ENCODE measurements at places on chromosomes 4 and X. TPM values are rescaled to one million over a fixed set of nuclear protein-coding genes. Genes with fewer than 3 reads are reported as not detected.

DNA sequence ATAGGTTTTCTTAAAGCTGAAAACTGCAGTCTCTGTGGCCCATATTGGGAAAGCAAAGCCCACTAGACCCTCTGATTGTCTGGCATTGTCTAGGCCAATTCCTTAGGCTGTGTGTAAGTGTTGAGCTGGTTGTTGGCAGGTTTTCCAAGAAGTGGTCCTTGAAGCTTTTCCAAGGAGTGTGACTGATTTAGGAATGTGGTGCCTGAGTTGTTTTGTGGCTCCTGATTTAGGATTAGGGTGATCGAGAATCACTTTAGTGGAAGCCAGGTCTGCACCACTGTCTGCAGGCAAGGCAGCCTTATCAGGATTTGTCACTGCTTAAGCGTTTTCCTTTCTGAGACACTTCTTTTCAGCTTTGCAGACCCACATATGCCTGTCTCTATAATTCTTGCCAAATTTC, 339.0 kb upstream of the DDX53 start:
- no peak for DNase-seq

DNA sequence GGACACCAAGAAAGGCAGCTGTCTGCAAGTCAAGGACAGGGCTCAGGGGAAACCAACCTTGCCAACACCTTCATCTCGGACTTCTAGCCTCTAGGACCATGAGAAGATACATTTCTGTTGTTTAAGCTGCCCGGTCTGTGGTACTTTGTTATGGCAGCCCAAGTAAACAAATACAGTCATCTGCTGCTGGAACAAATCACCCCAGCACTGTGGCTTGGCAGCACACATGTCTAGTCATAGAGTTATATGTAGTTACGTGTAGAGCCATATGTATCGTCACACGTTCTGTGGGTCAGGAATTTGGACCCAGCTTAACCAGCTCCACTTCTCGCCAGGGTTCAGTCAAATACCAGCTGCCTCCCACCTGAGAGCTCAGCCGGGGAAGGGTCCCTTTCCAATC, 2.5 kb downstream of the HTT-AS start:
- DNase-seq = no peak

- DNase-seq = no peak
These were observed 146.2 kb upstream of the FAT4 start for GRCh38 chr4:125168531-125168930.

DNA sequence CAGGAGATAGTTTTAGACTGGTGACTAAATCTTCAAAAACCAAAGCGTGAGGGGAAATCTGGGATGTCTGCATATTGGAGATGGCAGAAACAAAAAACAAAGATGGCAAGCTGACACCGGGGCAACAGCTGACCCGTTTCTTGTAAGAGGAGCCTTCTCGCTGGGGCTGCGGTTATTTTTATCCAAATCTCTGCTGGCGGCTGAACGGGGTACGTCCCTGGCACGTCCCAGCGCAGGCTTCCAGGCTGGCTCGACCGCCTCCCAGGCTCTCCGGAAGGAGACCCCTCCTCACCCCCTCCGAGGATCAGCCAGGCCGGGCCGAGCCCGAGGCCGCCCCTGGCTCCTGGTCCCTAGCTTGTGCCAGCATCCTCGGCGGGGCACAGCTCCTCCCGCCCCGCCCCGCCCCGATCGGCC, 403 bp downstream of the SGCB start:
- peak; percentile 38 for DNase-seq

GRCh38 chr4:155973639-155974475, 20.2 kb upstream of the CTSO start:
- peak; percentile 29 for DNase-seq

- no peak for DNase-seq
These were observed 4.6 kb downstream of the BGN start for GRCh38 chrX:153499341-153499740.

GRCh38 chrX:7318661-7319060, 170.7 kb upstream of the PUDP start:
- DNase-seq = no peak

DNA sequence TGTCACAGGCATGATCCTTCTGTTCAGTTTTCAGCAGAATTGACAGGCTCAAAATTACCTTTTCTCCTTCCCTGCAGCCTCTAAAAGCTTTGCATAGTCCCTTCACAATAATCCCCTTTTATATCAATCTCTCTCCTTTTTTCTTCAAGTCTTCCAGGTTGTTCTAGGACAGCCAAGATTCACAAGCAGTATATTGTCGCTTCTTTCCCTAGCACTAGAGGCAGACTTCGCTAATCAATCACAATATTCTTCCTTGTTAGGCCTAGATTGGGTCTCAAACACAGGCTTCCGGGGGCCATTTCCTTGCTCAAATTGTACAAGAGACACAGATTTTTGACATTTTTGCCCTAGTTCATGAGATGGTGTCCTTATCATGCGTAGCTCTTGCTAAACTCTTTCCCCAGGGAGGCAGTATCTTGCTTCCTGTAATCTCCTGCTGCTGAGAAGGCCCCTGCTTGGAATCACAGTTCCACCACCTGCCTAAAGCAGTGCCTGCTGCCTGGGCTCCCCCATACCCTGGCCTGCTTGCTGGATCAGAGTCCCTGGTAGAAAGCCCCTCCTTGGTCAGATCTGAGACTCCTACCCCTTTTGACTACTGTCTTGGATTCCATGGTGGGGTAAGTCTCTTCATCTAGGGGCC, 57.3 kb downstream of the DMP1 start:
- DNase-seq = no peak

GRCh38 chr4:78880874-78881492, 58.3 kb downstream of the PAQR3 start:
- DNase-seq = peak; percentile 5

GRCh38 chr4:41209187-41209586, 5.2 kb downstream of the APBB2 start:
- no peak for DNase-seq

GRCh38 chr4:149404143-149404542, 411.5 kb downstream of the IQCM start:
- DNase-seq = no peak

GRCh38 chrX:22575161-22575845, 302.6 kb downstream of the CBLL2 start:
- no peak for DNase-seq

DNA sequence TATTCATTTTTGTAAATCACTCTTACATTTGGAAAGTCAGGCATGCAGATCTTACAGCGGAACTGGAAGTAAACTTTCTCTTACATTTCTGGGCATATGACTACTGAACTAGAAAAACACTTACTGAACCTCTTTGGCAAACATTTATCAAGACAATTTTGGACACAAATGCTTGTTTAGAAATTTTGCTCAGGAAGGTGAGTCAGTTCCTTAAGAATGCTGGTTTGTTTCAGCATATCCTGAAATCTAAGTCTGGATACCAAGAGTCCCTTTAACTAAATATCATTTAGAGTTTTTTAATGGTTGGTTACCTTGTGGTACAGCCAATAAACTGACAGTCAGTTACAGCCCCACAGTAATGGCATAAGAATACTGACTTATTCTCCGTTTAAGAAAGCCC, 15.0 kb downstream of the SHISA3 start:
- DNase-seq = peak; percentile 62

GRCh38 chrX:40004921-40005291, 92.9 kb downstream of the BCOR start:
- DNase-seq = no peak

DNA sequence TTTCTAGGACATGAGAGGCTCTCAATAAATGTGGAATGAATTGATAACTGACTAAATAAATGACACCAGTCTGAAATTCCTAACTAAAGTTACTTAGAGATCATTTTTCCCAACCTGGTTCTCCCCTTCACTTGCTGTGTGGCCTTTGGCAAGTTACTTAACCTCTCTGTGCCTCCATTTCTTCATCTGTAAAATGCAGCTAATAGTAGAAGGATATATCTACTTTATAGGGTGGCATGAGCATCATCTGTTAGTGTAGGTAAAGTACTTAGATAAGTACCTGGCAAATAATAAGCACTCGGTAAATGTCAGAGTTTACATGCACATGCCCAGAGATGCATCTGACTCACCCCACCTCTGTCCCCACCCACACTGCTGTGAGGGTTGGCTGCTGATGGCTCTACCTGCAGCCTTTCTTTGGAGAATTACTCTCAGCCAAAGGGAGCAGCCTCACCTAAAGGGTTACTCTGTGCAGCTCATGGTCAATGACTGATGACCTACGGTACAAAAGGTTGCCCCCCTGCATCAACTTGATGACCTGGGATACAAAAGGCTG, 139.3 kb downstream of the CHIC2 start:
- no peak for DNase-seq

The ASB5 gene
- 7.4 TPM for total RNA-seq

The PNCK gene
- total RNA-seq = 0.32 TPM

The TMPRSS11F gene
- not detected for total RNA-seq

The RHOXF1 gene
- not detected for total RNA-seq

The AMER1 gene
- 1.7 TPM for total RNA-seq

The UGT2A1 gene
- total RNA-seq = not detected

The GATA1 gene
- total RNA-seq = not detected

The ADAMTS3 gene
- total RNA-seq = 3.0 TPM

The ARAP2 gene
- total RNA-seq = 11.2 TPM

The SPANXA2 gene
- total RNA-seq = not detected

The SPANXC gene
- not detected for total RNA-seq

The SHROOM4 gene
- 0.43 TPM for total RNA-seq
